Activated T-helper 17 cell treated with anti-CD3 and anti-CD28 coated beads, Interleukin-2, amount 50 U/mL, for 72 hours (primary cell): ENCODE measurements at places on chromosomes 5 and 9.

DNA sequence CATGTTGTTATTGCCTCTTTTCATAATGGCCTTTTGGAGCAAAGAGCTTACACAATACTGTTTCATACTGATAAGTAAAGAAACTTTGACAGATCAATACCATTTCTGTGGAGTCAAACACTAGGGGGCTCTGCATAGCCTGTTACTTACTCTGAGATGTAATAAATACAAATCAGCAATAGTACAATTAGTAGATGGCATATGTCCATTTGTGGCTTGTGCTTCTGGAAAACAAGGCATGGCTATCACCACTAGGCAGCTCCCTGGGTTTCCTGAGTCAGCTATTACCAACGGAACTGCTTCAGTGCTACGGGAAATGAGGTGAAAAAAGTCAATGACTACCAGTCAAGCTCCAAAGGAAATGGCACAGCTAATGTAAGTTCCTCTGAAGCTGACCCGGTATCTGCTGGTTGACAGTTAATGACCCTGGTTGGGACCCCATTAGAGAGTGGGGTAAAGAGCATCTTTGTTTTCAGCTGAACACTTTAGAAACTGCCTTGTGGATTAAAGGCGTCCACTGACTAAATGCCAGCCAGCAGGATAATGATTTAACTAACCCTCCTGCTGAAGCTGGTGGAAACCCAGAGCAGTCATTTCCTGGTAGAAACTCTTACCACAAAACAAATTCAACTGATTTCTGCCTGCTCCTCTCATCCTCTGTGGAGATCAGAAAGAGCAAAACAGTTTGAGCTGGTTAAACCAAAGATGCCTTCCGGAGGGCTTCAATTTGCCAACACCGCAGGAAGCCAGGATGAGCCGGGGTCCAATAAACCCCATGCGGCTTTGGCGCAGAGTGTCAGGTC lies 69.0 kb upstream of the FAM169A start:
- ATAC-seq, result peak; percentile 96

DNA sequence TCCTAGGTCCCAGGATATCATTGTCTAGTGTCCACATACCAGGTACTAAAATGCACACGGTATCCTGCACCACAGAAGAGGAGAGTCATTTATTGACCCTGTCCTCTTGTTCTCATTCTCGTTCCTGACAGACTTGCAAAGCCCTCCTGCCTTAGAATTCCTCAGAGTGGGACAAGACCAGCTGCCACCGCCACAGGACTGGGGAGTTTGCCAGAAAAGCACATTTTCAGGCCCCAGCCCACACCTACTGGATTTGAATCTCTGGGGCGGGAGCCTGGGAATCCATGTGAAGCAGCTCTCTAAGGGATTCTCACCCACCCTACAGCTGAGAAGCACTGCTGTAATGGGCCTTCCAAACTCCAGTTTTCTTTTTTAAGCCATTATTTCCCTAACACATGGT lies 68.0 kb upstream of the FANCC start:
- ATAC-seq, result no peak

DNA sequence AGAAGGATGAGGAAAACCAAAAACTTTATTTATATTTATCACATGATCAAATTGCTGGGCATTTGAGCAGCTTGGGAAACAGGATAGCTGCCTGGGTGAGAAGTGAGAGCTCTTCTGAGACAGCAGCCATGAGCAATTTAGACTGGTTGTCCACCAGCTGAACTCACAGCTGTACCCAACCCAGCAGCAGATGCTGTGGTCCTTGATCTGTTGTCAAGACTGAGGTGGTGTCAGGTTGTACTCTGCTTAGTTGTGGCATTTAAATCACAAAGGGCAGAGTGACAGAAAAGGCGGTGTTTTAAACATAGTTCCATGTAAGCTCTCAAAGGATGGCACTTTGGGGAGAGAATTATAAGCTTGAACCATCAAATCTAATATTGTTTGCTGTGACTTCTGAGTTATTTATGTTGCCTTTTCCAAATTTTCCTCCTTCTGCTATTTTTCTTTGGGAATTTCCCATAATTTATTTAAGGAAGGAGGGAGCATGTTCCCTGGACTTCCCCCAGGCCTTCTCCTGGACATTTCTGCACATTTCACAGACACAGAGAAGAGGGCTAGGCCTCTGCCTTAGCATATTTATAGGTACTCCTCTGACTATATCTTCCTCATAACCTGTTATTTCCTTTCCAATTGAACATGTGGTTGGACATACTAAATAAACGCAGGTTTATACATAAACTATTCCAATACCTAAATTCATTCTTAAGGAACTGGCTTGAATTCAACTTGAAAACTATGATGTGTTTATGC lies 117.7 kb upstream of the FER start:
- ATAC-seq, result no peak

DNA sequence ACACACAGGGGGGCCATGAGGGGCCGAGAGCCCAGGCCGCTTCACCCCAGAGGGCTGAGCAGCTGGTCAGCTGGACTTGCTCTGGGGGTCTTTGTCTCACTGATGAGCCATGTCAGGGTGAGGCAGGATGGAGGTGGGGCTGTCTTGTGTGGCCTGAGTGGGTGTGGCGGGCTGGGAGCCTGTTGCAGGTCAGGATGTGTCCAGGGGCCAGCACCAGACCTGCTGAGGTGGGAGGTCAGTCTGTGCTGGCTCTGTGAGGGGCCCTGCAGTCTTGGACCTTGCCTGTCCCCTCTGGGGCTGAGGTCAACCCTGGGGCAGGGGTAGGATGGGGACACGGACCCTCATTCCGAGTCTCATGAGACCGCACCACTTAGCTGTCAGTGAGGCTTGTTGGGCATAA lies 56.9 kb downstream of the RXRA start:
- ATAC-seq, result no peak

DNA sequence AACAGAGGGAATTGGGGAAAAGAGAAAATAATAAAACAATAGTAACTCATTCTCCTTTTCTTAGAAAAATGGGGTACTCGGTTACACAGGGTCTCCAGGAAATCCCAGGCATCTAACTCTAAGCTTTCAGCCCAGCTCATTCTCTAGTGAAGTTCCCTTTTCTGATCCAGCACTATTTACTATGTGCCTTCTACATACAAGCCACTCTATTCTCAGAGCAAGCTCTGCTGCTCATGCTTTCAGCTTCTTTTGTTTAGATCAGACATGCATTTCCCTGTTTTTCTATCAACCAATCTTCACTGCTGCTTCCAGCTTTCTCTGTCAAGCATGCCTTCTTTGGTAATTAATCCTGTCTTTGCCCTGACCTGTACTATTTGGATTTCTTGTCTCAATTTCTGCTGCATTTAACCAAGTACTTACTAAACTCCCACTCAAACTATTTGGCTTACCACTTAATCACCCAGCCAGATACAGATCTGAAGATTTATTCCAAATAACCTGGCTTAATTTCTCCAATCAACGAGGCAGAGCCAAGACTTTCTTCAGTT lies 25.3 kb downstream of the OSMR start:
- no peak for ATAC-seq

- no peak for ATAC-seq
Measured at GRCh38 chr9:124954255-124954654, 13.4 kb upstream of the GOLGA1 start.

GRCh38 chr9:108852079-108852478 lies 3.7 kb downstream of the ACTL7B start:
- no peak for ATAC-seq

DNA sequence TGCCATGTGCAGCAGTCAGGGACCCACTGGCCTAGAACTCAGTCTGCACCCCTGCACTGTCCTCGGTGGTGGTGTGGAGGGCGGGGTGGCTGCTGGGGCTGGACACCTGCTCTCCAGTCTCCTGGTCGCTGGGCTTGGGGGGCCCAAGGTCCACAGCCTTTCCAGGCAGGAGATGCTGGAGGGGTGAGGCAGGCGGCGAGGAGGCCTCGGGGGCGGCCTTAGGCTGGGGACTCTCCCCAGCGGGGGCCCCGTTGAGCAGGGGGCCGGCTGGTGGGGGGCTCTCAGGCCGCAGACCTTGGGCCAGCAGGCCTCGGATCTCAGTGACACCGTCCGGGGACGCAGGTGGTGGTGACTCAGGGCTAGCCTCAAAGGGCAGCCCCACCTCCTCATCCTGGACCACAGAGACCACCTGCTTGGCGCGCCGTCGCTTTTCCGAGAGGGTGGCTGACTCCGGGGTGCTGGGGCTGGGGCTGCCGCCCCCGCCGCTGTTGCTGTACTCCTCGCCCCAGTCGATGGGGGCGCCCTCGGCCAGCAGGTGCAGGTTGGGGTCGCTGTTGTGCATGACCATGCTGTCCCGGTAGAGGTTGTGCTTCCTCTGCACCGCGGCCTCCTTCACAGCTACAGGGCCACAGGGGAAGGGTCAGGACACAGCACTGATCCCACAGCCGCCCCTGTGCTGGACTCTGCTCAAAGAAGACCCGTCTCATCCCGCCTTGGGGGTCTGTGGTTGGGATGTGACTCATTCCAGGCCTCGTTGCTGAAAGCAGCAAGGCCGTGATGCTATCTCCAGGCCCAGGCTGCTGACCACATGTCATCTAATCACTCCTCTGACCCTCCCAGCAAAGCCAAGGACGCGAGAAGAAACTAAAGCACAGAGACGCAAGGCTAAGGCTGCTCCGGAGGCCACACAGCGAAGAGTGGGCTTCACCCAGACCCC lies 55.8 kb downstream of the LRSAM1 start:
- no peak for ATAC-seq

GRCh38 chr5:149337736-149338135 lies 7.6 kb upstream of the GRPEL2 start:
- no peak for ATAC-seq
